ENCODE measurements at places on chromosomes 16 and 17.
A peak's percentile ranks its signal among the peaks of the same experiment; 100 is the strongest.

GRCh38 chr17:28747801-28748750 is 4.3 kb downstream of the TRAF4 start:
- DNase-seq, result no peak

DNA sequence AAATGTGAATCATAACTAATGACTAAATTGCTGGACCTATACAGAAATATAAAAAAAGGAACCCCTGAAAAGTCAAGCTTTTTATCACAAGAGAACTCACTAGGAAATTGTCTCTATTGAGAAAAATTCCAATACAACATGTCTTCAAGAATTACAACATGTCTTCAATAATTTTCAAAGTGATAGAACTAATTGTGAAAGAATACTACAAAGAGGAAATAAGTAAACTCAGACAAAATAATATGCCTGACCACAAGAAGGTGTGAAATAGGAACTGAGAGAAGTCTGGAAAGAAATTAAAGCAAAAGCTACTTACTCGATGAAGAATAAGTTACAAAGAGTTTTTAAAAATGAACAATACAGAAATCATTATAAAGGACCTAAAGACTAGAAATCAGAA is 29.9 kb upstream of the OR1G1 start:
- no peak for DNase-seq

- DNase-seq, result no peak
Measured at GRCh38 chr16:89741342-89742014, 20.1 kb downstream of the ZNF276 start.

- no peak for DNase-seq
Measured at GRCh38 chr17:31061678-31062077, 33.1 kb upstream of the NF1 start.

GRCh38 chr17:57562184-57562698 is 182.9 kb downstream of the CCDC182 start:
- no peak for DNase-seq

- DNase-seq, result no peak
Measured at GRCh38 chr16:61872778-61873119, 163.5 kb downstream of the CDH8 start.

DNA sequence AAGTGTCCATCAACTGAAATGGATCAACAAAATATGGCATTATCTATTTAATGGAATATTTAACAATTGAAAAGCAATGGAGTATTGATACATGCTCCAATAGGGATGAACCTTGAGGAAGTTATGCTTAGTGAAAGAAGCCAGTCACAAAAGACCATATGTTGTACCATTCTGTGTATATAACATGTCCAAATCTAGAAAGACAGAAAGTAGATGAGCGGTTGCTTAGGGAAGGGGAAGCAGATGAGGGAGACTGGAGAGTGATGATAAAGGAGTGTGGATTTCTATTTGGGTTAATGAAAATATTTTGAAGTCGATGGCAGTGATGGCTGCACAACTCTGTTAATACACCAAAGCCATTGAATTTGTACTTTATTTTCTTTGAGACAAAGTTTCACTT is 8.5 kb upstream of the ERN1 start:
- no peak for DNase-seq

DNA sequence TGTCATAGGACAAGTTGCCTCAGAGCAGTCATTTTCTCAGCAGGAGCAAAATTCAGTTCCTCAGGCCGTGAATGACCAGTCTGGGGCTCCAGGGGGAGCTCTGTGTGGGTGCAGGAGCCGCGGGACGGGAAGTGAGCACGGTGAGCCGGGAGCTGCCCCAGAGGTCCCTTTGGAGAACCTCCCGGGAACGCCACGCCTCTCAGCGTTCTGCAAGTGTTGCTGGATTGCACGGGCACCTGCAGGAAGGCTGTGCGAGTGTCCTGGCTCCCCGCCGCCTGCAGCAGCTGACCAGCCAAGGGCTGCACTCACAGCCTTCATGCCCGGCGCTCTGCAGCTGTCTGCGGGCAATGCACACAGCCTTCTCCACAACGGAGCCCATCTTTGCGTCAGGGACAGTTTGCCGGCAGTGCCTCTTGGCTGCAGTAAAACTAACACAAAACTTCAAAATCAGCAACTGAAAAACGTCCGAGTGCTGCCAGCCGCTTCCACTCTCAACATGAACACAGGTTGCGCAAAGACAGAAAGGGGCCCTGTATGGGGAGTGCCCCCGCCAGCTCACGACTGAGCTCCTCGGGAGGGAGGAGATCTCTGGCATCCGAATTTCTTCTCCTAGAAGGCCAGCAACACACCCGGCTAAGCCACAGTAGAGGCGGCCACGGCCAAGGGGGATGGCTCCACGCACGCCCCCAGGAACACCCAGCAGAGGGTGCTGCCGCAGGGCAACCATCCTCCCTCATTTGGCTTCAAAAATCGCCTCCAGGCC is 16.0 kb downstream of the NDUFAF8 start:
- DNase-seq, result no peak

- no peak for DNase-seq
Measured at GRCh38 chr16:77298418-77299360, 99.5 kb downstream of the SYCE1L start.

- DNase-seq, result no peak
Measured at GRCh38 chr16:85639529-85640253, 26.6 kb downstream of the GSE1 start.

DNA sequence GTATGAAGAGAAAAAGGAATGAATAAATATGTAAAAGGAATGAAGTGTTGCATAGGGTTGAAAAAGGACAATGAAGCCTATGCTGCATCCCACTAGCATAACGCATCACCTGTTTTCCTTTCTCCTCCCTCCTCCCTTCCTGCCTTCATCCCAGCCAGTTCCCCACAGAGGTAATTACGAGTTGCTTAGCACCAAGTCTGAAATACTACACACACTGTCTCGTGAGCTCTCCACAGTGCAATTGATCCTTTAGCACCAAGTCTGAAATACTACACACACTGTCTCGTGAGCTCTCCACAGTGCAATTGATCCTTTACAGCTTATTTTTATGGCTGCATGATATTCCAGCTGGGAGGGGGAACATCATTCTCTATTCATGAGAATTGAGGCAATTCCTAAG is 1.1 kb upstream of the DRC7 start:
- DNase-seq, result no peak

GRCh38 chr16:30724641-30725417 is 23.4 kb upstream of the PHKG2 start:
- no peak for DNase-seq

DNA sequence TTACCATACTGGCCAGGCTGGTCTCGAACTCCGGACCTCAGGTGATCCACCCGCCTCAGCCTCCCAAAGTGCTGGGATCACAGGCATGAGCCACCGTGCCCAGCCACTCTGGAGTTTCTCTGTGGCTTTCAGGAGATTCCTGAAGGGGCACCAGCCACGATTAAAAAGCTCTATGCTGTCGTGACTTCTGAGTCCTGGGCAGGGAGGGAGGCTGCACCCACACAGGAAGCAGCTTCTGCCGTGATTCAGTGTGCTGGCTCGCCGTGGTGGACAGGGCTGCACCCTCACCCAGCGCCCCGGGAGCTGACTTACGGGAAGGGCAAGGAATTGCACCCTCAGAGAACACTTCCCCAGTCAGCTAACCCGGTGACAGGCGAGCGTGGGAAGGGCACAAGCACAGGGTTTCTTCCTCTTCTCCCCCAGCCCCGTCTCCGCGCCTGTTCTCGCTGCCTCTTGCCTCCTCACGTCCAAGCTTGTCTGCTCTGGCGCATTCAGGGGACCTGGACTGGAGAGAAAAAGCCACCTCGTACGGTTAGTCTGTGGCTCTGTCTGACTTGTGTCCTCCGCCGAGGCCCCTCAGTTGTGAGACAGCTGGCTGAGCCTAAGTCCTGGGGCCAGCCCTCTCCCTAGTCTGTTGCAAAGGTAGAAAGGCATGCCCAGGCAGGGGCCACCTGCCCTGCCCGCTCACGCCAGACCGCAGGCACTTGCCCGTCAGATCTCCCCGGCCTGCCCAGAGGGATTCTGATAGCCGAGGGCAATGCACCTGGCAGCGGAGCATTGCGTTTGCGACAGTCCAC is 145.0 kb downstream of the SEC14L1 start:
- DNase-seq, result no peak

GRCh38 chr17:13429201-13429600 is 172.5 kb downstream of the HS3ST3A1 start:
- DNase-seq, result no peak

DNA sequence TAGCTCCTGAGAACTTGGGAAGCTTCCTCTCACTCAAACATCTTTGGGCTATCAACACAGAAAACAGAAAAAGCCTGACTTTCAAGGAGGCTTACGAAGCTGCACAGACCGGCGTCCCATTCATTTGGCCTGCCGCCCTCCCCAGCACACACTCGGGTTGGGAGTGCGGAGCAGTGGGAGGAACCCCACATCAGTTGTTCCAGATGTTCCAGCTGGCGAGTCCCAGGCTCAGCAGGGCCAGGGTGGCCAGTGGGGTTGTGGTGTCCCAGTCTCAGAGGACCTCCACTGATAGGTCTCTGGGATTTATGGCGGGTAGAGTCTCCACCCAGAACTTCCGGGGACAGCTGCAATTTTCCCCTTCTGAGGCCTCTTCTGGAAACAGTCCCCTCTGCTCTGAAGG is 43.1 kb upstream of the DLX4 start:
- no peak for DNase-seq

GRCh38 chr16:90084215-90084950 is 7.3 kb upstream of the PRDM7 start:
- DNase-seq, result no peak

- DNase-seq, result no peak
Measured at GRCh38 chr16:1863681-1864460, 8.1 kb downstream of the MEIOB start.

GRCh38 chr16:67546761-67547422 is 15.4 kb upstream of the CTCF start:
- DNase-seq, result peak; percentile 49

DNA sequence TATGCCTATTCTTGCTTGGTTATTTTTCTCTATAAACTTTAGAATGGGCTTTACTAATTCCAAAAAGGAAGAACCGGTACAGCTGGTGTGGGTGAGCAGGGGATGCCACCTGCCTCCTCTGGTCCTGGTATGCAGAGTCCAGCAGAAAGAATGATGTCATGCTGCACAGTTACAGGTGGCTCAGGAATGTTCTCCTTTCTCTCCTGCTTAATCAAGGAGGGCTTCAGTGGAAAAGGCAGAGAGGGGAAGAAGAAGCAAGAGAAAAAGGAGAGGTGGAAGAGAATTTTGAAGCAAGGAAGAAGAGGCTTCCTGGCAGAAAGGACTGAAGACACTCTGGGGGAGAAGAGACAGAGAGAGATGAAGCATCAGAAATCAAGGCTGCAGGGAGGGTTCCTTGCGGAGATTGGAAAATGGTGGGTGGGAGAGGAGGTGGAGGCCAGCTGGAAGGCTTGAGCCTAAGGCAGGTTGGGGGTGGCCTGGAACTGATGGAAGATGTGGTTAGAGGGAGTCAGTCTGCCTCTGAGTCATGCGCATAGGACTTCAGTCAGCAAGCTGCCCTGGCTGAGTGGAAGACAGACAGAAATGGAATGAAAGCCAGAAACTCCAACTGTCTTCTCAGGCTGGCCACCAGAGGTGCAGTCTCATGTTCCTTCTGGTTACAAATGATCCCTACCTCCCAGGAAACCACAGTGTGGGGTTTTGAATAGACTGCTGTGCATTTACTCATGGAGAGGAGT is 64.6 kb upstream of the CRHR1 start:
- DNase-seq, result no peak

- no peak for DNase-seq
Measured at GRCh38 chr16:1416521-1416941, 2.0 kb upstream of the UNKL start.

DNA sequence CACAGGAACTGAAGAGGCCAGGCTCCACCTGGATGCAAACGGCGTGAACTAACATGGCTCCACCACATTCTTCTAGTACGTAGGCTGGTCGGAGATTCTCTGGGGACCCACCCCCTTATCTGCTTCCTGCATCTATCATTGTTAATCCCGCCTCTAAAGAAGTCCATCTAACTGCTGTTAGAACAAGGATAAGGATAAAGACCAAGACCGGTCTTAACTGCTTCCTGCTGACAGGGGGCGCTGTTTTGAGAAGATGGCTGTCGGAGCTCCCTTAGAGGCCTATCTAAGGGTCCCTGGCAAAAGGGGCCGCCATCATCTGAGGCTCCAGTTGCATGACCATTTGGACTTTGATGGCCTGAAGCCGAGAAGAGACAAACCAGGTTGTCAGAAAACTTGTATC is 25.8 kb upstream of the TNFSF12 start:
- DNase-seq, result peak; percentile 28

GRCh38 chr17:48001197-48001596 is 30.3 kb downstream of the CDK5RAP3 start:
- no peak for DNase-seq

DNA sequence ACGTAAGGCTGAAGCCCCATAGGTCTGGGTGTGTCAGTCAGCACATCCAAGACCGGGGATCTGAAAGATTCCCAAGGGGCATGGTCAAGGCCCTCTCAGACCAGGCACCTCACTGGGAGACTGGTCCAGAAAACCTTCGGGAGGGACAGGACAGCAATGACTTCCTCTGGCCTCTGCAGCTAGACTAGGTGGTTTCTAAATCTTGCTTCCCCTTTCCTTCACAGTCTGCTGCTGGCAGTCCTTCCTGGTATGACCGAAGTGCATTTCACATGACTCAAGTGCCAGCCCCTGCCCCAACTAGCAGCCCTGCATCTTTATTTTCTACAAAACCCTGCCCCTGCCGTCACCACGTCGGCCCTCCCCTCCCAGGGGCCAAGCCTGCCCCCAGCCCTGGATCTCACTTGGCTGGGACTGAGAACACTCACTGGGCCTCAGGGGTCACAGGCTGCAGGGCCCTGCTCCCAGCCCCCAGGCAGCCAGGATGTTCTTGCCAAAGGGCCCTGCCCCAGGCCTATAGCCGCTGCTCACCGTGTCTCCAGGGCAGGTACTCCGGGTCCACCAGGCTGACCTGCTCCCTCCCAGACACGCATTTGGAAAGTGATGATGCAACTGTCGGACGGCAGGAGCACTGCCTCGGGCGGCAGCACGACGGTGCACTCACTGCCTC is 18.3 kb downstream of the POLR3K start:
- DNase-seq, result no peak

DNA sequence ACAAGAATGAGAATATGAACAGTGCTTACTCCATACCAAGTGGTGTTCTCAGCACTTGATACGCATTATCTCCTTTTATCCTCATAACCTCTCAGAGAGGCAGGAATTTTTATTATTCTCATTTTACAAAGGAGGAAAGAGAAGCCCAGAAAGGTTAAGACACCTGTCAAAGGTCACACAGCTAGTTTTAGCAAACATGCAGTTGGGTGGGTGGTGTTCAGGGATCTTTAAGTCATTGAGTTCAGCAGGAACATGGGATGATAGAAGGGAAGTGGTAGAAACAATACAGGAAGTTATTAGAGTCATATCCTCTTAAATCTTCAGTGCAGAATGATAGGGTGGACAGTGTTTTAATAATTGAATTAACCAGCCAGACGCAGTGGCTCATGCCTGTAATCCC is 95.4 kb downstream of the IRX3 start:
- DNase-seq, result no peak

GRCh38 chr17:77691216-77692085 is 267.1 kb upstream of the TNRC6C start:
- no peak for DNase-seq
